ENCODE measurements at places on chromosomes 12 and 14.

GRCh38 chr12:50103767-50104321 lies at the start of gene GPD1:
GPD1 (plus strand) TSS chr12:50104008; CDS start chr12:50104051, 43 bp downstream.
- DNase-seq, result peak; percentile 50

DNA sequence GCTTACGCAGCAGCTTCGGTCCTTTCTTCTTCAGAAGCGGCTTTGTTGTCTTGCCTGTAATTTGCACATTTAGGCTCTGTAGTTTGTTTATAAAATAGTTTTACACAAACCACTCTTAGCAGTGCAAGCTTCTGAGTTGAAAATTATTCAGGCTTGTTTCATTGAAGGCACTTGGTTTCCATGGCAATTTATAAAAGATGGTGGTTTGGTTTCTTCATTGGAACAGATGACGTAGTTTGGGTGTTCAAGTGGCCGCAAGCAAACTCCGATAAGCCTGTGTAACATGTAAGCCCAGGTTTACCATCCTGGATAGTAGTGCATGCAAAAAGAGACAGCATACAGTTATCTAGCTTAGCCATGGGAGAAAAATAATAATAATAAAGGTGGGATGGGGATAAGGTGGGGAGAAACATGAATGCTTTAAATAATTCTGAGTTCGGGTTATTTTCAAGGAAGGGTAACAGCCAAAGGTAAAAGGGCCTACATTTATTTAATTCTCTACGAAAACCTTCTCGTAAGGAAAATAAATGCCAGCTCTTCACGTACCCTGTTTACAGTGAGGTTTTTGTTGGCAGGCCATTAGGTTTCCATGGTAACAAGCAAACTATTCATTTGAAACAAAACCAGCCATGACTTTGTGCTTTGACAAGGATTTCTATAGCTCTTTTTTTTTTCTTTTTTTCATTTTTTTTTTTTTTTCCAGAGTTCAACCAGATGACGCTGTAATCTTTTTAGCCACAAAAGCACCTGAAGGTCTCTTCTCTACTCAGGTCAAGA lies 189.6 kb upstream of the RPL10L start:
- no peak for DNase-seq

DNA sequence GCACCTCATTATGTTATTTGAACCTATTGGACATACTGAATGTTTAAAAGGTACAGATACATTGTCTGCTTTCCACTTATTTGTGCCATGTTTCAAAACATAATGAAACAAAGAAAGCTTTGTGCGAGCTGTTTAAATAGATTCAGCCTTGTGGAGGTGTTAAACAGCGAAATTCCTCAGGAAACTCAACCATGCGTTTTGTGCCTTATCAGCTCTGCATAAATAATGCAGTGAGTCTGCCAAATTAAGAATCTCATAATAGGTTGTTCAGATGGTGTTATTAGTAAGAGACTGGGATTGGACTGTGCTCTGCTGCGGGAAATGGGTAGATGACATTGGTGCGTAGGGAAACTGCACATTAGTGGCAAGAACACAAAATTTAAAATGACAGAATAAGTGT lies 163.7 kb upstream of the CLEC14A start:
- no peak for DNase-seq

- DNase-seq, result no peak
Measured at GRCh38 chr12:85092814-85093370, 56.7 kb downstream of the LRRIQ1 start.

- DNase-seq, result no peak
Measured at GRCh38 chr14:36514278-36515104, 5.5 kb downstream of the NKX2-1 start.

- DNase-seq, result no peak
Measured at GRCh38 chr12:109710747-109711595, 2.7 kb upstream of the FAM222A start.

GRCh38 chr12:26396402-26396801 lies 201.0 kb downstream of the SSPN start:
- no peak for DNase-seq

DNA sequence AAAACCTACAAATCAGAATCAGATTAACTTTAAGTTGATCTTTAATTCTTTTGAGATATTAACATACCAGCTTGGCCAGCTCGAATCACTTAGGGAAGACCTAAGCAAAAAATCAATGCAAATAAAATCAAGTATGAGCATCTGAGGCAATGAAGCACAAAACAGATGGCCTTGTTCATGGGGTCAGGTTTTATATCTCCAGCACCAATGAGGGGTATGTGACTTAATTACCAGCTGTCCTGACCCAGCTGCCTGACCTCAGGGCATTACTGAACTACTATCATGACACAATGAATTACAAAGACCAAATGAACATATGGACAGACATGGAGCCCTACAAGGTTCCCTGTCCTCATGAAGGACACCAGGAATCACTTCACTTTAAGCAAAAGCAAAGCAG lies 70.5 kb downstream of the FGD6 start:
- no peak for DNase-seq

GRCh38 chr12:30473274-30473673 lies 222.4 kb downstream of the IPO8 start:
- no peak for DNase-seq

GRCh38 chr14:20515846-20516245 lies 10.5 kb downstream of the RNASE10 start:
- DNase-seq, result peak; percentile 40

GRCh38 chr12:42477941-42478340 lies 111.6 kb downstream of the PRICKLE1 start:
- DNase-seq, result peak; percentile 21

DNA sequence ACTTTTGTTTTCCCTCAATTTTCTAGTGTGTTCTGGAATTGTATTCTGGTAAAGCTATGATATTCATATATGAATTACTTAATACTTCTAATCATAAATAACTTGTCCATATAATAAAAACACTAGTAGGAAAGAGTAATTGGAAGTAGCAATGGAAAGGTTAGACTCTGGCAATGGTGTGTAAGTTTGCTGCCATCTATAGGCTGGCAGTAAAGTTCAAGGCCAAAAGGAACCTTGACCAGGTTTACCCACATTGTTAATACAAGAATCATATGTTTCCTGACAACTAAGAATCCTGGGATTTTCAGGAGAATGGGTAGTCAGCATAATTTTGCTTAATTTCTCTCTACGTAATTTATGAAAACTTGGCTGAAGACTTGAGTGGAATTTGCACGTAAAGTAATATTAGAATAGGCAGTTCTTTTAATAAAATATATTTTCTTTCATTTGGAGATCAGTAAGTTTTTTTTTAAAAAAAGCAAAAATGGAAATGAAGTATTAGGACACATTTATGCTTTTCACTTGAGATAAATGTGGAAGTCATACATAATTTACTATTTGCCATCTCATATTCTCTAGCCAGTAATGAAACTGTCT lies 926.7 kb downstream of the GALC start:
- DNase-seq, result no peak

GRCh38 chr14:104973135-104973384 lies 5.1 kb downstream of the AHNAK2 start:
- DNase-seq, result peak; percentile 88

DNA sequence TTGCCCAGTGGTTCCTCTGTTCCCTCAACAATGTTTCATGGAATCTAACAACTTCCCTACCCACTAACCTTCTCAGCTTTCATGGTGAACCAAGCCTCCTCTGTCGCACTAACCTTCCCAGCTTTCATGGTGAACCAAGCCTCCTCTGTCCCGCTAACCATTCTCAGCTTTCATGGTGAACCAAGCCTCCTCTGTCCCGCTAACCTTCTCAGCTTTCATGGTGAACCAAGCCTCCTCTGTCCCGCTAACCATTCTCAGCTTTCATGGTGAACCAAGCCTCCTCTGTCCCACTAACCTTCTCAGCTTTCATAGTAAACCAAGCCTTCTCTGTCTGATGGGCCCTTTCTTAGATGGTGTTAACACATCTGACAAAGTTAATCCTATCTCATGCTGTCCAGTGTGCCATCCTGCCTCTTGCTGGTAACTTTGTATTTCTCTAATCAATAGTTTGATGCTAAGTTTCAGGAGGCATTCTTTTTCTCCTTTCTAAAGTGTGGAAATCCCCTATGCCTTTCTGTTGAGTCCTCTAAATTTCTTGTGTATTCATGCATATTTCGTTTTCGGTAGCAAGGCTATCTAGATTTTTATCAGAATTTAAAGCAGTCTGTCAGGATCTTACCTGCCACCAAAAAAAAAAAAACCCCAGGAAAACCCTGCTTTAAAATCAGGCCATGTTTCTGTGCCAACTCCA lies 26.8 kb upstream of the KCNK13 start:
- DNase-seq, result no peak

DNA sequence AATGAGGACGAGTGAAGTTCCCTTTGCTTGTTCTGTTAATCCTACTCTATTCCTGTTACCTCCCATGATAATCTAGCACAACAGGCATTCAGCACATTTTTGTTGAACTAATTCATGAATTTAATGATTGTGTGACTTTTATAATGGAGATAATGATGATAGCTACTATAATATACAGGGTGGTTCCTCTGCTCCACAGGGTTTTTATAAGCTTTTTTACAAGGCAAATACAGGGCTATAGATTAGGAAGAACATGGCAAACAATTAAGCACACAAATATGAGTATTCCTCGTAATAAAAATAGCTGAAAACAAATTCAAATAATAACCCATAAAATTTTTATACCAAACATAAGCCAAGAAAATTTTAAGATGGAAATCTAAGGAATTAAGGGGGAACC lies 145.6 kb upstream of the TMTC1 start:
- no peak for DNase-seq

GRCh38 chr14:103132381-103133209 lies 9.3 kb downstream of the TNFAIP2 start:
- no peak for DNase-seq

GRCh38 chr12:11830307-11830801 lies 180.9 kb downstream of the ETV6 start:
- DNase-seq, result no peak

GRCh38 chr12:42757624-42758119 lies 168.1 kb upstream of the PRICKLE1 start:
- no peak for DNase-seq

- peak; percentile 5 for DNase-seq
Measured at GRCh38 chr12:90770861-90771260, 184.1 kb downstream of the CCER1 start.

- no peak for DNase-seq
Measured at GRCh38 chr14:28876572-28876945, 110.0 kb downstream of the FOXG1 start.

- DNase-seq, result no peak
Measured at GRCh38 chr12:129310346-129310745, 457.1 kb downstream of the GLT1D1 start.

DNA sequence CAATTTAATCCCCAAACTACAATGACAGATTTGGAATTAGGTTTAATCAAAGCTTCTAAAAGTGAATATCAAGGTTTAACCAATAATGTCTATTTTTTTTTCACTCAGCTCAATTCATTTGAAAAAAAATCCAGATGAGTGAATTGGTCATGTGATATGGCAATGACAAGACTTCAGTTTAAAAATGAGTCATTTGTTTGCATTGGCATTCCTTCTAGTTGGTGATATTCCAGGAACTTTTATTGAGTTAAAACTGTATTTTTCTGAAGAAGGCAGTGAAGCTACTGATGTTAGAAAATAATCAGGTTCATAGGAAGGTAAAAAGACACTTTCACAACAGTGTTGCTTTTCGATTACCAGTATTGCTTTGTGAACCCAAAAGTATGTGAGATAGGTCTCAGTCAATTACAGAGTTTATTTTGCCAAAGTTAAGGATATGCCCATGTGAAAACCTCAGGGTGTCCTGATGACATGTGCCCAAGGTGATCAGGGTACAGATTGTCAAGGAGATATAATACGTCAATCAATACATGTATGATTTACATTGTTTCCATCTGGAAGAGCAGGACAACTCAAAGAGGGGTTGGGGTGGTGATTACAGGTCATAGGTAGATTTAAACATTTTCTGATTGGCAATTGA lies 1214.9 kb downstream of the GALC start:
- no peak for DNase-seq

GRCh38 chr12:106997916-106998315 lies 11.0 kb upstream of the MTERF2 start:
- no peak for DNase-seq

DNA sequence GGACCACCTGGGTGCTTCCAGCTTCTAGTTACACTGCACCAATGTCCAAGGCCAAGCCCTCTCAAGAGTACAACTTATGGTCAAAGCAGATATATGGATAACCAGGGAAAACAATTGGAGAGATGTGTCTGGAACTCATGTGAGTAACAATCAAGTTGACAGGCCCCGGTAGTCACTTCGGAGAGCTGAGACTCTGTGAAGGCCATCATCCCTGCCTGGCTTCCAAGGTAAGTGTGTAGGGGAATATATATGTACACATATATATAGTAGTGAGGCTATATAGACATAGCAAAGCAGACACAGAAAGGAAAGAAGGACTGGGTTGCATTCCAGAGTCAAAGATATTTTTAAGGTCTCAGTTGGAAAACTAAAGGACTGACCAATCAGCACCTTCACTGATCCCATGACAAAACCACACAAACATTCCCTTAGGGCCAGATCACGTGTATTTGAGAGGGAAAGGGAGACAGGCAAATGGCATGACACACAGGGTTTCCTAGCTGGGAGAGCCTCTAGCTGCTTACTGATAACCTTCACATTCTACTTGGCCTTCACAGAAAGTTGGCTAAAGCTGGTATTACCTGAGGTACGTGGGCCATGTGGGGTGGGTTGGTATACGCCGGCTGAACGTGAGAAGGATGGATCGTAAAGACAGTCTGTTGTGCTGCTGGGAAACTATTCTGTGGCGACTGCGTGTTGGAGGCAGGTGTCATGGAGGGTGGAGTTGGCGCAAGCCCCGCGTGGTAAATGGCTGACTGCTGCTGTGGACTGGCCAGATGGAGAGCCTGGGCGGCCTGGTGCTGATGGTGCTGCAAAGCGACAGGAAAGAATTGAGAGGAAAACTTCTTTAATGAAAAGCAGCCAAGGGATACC lies 50.0 kb downstream of the SH2B3 start:
- DNase-seq, result peak; percentile 78

DNA sequence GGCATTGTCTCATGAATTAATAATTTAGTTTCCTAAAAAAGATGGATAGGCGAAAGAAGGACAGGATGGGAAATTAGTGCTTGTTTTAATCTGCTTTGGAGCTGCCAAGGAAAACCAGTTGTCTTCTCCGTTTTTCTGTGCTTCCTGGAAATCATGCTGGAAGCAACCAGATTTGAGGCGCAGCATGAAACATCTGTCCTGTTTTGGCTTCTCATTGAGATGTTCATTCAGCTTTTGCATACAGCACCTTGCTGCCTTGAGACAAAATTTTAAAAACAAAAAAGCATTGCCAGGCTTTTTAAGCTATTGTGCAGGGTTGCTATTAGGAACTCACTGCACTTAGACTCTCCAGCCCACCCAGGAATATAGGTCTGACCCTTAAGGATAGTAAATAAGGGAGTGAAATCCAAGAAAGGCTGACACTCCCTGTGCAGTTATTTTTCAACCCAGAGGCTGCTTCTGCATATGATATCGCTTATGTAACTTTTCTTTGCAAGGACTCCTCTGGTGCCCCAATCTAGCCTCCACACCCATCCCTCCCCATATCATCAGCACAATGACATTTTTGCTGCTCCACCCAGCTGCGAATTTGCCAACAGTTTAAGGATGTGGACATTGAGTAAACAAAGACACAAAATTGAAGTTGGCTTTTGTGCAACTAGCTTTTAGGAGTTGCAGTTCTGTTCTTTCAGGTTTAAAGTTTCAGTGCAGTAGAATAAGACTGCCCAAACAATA lies 46.9 kb upstream of the MDM1 start:
- no peak for DNase-seq

GRCh38 chr12:92537290-92537960 lies 165.4 kb upstream of the PLEKHG7 start:
- DNase-seq, result peak; percentile 36

Data from amniotic epithelial cell (primary cell).